ENCODE measurements at places on chromosomes 1 and 21.
A peak's percentile ranks its signal among the peaks of the same experiment; 100 is the strongest.

DNA sequence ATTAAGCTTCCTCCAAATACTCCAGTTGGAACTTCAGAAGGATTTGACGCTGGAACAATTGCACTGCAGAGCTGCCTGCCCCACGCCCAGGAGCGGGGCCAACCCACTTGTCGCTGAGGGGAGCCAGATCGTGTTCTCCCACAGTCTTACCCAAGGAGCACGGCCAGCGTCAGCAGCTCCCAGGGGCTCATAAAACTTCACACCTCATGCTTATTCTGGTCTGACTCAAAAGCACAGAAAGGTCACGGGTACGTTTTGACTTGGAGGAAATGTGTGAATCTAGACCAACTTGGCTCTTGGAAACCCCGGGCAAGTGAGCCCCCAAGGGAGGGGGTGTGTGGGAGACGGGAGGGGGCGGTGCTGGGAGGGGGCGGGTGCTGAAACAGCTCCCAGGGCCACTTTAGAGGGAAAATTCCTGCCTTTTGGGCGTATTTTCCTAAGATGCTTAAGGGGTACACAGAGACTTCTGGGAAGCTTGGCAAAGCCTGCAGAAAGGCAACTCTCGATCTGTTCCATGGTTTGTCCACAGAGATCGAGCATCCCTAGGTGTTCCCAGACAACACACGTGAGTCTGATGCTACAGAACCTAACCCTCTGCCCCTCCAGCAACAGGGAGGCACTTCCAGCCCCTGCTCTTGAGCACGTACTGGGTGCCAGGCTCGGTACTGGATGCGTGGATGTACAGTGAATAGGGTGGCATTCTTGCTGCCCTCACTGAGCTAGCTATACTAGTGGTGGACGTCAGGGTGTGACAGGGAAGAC is 98.9 kb downstream of the DHRS3 start:
- DNase-seq, result no peak

DNA sequence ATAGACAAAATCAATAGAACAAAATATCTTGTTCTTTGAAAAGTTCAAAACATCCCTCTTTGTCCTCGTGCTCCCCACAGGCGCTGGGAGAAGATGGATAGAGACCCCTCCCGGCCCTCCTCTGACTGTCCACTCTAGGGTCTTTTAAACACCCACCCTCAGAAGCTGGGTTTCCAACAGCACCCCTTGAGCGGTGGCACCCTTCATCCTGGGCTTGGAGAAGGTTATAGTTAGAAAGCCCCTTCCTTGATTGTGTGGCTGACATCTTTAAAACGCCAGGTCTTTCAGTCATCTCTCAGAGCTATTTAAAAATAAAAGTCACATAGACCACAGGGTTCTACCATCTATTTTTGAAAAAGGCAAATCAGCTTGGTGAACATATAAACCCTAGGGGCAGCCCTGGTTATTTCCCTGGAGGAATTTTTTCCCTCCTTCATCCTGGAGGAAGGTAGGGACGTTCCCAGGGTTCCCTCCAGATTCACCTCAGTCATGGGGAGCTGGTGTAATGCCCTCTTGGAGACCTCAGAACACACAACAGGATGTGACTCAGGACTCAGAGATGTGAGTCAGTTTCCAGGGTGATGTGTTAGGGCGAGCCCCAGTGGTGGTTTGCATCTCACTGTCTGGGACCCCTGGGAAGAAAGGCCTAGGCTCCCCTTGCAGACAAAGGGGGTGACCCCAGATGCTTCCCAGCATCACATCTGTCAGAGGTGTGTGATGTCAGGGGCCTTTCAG is 138.5 kb downstream of the CLIC6 start:
- DNase-seq, result no peak

DNA sequence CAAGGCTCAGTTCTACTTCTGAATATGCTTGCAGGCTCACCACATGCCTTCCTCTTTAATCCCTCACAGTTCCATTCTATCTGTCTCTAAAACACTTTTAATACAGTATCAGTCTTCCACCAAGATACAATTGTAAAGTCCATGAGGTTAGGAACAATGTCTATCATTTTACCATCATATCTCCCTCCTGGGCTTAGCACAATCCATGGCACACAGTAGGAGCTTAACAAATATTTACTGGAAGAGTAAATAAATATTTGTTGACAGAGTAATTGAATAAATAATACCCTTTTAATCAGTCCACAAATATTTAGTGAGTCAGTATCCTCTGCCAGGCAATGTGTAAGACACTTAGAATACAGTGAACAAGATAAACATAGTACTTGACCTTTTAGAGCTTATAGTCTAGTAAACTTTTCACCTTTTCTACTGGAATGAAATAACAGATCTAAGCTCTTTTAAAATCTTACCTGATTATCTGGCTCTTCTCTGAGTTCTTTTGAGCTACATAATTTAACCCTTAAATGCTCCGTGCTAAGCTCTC is 12.7 kb upstream of the GADD45A start:
- DNase-seq, result no peak

DNA sequence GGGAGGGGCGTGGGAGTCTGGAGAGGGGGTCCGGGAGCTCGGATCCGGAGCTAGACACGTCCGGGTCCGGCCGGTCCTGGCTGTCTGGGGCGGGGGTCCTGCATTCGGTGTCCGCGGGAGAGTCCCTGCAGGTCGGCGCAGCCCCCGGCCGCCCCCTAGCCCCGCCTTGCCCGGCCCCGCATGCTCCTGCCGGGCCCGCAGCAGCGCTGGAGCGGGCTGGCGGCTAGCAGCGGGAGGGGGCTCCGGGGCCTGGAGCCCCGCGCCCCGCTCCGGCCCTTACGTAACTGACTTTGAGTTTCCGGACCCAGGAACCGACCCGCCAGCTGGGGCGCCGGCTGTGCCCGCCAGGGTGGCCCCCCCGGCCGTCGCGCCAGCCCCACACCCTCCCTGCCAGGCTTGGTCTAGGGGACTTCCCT is 26.9 kb upstream of the EPB41 start:
- DNase-seq, result no peak

GRCh38 chr1:202791077-202791747 is 17.0 kb downstream of the KDM5B start:
- DNase-seq, result no peak

DNA sequence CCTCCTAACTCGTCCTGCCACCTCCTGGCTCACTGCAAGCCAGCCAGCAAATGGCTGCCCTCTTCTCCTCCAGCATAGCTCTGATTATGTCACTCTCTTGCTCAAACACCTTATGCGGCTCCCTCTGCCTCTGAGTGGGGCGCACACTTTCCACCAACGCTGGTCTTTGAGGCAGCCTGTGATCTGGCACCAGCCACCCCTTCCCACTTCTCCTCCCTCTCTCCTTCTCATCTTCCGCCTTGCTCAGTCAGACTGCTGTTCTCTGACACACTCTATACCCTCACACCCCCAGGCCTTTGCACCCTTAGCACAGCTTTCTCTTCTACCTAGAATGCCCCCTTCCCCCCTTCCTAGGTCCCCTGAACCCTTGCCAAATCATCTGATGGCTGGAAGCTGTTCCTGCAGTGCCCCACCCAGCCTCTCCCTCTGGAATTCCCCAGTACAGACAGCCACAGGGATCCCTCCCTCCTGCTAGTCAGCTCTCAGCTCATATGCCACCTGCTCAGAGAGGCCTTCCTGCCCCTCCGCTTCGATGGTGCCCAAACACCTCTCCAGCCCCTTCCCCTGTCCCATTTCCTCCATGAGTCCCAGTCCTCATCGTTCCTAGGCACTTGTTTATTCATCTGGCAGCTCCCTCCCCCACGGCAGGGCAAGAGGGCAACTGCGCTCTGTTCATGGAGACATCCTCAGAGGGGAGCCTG is 21.7 kb upstream of the PEF1 start:
- no peak for DNase-seq

DNA sequence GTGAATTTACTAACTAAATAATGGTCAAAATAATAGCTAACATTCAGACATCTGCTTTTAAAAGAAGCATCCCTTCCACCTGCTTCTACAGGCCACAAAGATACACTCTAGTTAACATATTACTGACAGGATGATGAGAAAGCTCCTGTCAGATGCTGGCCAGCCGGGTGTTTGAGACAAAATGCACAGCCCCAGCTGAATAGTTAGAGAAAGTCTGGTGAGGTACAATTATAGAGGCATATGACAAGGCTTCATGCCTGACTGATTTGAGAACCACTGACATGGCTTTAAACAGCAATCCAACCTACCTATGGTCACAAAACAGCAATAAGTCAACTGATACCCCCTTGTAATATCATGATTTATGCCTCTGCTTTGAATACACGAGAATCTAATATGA is 137.0 kb downstream of the DENND1B start:
- peak; percentile 26 for DNase-seq

DNA sequence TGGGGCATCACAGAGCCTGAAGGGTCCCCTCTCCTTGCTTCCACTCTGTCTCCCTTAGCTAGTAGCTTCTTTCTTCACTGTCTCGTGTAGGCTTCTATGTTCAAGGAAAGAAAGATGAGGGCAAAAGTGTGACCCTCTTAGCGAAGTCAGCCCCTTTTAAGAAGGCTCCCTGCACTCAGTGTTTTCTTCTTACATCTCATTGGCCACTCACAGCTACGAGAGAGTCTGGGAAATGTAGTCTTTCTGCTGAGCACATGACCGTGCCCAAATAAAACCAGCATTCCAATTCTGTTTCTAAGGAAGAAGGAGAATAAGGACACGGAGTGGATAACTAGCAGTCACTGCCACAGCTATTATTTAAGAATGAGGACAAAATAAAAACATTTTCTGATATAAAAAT is 104.9 kb upstream of the TNR start:
- no peak for DNase-seq

DNA sequence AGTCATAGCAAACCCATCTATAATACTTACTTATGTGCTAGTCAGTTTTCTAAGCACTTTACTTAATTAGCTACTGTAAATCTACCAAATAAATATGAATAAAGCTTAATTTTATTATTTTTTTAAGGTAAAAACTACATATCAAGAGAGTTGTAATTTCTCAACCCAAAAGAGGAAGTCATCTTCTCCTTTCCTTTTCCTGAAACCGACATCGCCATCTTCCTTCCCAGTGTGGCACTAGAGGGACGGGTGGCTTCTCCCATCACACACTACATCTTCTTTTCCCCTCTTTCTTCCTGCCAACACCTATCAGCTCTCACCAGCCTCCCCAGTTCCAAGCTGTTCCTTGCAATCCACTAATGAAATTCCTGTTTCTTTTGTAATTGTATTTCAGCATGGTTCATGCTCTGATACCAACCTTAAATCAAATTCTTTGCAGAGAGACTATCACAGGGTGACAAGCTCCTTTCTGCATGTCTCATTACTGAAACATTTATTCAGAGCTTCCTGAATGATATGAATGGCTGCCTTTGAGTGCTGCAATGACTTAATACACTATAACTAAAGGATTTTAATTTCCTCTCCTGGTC is 251.6 kb upstream of the FAM78B start:
- no peak for DNase-seq

- no peak for DNase-seq
These were observed 977.2 kb downstream of the AMY1C start for GRCh38 chr1:104726917-104727316.

DNA sequence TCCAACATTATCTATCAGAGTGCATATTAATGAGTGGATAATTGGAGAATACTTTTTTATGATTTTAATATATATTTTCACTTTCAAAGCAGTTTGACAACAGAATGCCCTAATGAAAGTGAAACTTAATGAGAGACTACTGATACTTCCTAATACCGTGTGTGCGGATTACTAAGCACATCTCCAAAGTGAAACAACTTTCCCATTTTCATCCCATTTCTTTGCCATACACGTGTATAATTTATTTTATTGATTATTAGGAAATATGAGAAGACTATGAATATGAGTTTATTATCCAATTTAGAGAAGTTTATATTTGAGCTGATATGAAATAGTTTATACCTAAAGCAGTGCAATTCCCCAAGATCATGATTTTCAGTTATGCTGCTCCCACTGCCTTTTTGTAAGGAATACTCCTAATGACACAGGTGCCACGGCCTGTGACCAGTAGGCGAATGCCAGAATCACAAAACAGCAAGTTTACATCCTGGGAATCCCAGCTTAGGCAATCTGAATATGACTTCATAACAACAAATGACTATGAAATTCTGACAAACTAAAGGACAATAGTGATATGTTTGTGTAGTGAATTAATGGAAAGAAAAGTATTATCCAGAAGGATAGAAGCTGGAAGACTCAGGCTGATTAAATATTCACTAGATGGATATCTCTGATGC is 202.9 kb downstream of the NCAM2 start:
- no peak for DNase-seq

DNA sequence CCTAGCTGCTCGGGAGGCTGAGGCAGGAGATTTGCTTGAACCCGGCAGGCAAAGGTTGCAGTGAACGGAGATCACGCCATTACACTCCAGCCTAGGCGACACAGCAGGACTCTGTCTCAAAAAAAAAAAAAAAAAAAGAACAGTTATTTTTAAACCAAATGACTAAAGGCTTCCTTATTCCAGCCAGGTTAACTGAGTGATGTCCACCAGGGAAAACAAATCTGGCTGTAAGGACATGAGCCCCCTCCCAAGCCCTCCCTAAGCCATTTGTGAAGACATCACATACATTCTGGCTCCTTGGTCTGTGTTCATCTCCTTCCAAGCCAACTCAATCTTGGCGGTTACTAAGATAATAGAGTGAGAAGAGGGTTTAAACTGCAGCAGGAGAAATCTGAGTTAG is 8.2 kb downstream of the TMCC2 start:
- DNase-seq, result no peak

GRCh38 chr21:29007135-29007534 is 12.0 kb downstream of the RWDD2B start:
- DNase-seq, result no peak

GRCh38 chr1:220689666-220690065 is 497 bp upstream of the C1orf115 start:
- DNase-seq, result no peak

GRCh38 chr1:223780318-223780717 is 65.4 kb downstream of the TP53BP2 start:
- no peak for DNase-seq

DNA sequence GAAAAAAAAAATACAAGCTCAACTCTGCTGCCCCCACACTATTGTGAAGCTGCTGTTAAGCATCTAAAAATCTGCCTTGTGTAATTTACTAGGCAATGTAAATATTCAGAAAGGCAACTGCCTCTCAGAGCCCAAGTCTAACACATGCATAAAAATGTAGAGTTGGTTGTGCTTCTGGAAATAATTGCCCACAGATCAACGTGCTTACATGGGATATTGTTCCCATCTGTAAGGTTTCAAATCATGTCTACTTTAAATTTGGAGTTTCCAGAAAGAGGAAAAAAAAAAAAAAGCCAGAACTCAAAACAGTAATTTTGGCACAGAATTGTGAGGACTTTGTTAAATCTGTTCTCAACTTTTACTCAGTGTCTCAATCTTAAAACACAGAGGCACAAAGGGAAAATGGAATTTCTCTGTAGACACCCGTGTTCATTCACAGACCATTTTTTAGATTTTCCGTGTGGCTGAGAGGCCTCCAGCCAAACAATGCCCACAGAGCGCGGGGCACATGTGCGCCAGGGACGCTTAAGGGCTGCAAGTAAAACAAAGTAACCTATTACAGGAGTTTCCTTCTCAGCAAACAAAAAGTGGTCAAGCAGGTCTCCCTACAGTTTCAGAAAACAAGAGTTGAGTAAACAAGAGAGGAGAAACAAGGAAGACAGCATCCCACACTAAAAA is 115.5 kb downstream of the RERE start:
- peak; percentile 64 for DNase-seq

GRCh38 chr1:25668931-25669573 is 52.5 kb downstream of the MAN1C1 start:
- DNase-seq, result no peak

- peak; percentile 38 for DNase-seq
These were observed 60.3 kb downstream of the FAAP20 start for GRCh38 chr1:2134266-2134620.

GRCh38 chr1:85465099-85465785 is at the start of gene DDAH1:
Gene DDAH1, minus strand, starts transcription at chr1:85465159. Its CDS starts 114 bp downstream, at chr1:85465045.
- peak; percentile 86 for DNase-seq

GRCh38 chr1:44261171-44261817 is 48.0 kb downstream of the DMAP1 start:
- DNase-seq, result no peak
